Posterior vena cava (tissue), 2 donors: ENCODE measurements at places on chromosomes 2 and 18. TPM values are rescaled to one million over a fixed set of nuclear protein-coding genes. Genes with fewer than 3 reads are reported as not detected.

- DNase-seq = no peak
Observed at GRCh38 chr2:181464966-181465365, 7.8 kb downstream of the ITGA4 start.

DNA sequence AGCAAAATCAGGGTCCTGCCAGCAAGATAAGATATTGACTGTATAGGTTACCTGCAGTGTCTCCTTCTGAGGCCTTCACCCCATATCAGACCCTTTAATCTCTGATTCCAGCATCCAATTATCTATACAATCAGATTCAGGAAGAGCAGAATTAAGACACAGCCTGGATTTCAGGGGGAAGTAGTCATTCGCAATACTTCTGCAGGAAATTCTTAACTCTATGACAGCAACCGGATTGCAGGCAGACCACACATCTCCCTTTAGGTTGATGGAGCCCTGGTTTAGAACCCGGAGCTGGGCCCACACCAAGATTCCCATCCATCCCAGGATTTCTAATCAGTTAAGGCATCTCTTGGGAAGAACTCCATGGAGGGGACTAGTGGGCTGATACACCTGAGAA is 9.5 kb downstream of the ARL4C start:
- no peak for DNase-seq

The METAP1D gene
- total RNA-seq = 6.5 TPM

The HOXD4 gene
- 9.9 TPM for total RNA-seq

The TRIB2 gene
- 34.5 TPM for total RNA-seq

The CCDC121 gene
- total RNA-seq = 3.3 TPM

The REG1B gene
- 3.4 TPM for total RNA-seq

The INPP5D gene
- 19.9 TPM for total RNA-seq

The NEB gene
- 1.8 TPM for total RNA-seq

DNA sequence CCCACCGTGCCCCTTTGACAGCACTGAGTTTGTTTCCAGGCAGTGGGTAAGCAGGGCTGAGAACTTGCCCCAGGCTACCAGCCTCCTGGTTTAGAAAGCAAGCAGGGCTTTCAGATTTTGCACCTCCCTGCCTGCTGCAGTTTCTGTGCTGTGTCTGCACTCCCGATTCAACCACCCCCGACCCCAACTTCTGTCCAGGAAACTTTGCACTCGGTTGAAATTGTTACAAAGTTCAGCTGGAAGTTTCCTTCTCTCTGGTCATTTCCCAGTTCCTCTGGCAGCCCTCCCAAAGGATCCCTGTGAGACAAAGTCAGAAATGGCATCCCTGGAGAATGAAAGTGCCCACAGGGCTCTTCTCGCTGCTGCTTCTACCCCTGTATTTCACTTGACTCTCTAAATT is 12.4 kb upstream of the UPP2 start:
- no peak for DNase-seq

DNA sequence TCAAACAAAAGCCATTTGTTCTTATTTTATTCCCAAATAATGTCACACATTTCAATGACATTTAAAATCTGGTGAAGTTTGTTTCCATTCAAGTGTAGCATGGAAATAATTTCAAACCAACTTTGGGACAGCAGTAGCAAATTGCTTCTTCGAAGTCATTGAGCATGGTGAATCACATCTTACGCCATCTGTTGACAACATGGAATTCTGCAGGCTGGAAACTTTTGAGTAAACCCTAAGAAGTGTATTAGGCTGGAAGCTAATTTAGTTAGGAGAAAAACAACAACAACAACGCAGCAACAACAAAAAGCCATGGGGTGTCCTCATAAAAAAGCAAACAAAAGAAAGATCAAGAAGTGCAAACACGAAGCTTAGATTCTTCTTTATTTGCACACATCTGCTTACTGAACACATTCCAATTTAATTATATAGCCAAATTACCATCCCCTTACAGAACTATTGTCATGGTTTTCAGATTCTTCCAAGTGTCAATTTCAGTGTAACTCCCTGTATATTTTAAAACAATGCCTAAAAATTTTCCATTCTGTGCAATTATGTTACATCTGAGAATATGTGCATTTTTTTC is 659.0 kb upstream of the CDH7 start:
- DNase-seq = no peak

DNA sequence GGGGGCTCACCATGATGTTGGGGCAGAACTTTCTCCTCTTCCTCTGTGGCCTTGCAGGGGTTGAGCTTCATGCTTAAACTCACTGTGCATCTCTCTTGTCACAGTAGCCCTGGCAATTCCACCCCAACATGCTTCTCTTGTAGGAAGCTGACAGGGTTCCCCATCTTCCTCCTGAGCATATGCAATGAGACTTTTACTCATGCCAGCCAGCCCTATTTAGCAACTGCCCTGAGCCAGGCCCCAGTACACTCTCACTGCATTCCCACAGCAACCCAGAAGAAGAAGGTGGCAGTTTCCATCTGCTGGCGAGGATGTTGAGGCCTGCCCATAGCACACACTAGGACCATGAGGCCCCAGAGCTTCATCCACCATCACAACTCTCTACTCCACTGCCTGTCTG is 72.2 kb upstream of the TEX51 start:
- no peak for DNase-seq

GRCh38 chr2:61091485-61091884 is 25.8 kb downstream of the SANBR start:
- DNase-seq = no peak

DNA sequence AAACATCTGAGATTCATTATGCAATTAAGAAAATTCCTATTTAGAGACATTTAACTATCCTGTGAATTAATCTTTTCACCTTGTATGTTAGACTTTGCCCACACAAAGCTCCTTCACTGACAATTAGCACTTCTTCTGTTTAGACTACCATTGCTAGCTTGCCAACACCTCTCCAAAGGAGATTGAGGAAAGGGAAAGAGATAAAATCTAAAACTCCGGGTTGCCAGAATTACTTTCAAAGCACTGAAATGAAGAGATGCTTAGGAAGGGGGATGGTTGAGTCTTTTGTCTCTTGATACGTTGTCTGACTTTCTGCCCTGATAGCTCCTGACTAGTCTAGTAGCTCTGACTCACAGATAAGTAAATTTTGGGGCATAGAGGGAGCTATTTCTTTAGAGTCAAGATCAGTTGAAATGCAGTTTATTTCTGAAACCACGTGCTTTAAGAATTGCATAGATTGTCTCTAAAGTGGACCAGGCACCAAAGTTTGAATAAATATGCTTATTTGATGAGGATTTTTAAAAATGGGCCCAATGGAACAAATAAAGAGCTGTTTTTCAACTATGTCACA is 74.1 kb upstream of the DSEL start:
- no peak for DNase-seq

- DNase-seq = no peak
Observed at GRCh38 chr2:29060441-29060840, 13.9 kb downstream of the PCARE start.

- no peak for DNase-seq
Observed at GRCh38 chr18:32722279-32722678, 50.5 kb downstream of the KLHL14 start.

GRCh38 chr2:201931951-201932350 is 101.7 kb upstream of the FZD7 start:
- no peak for DNase-seq

The SMIM21 gene
- not detected for total RNA-seq

The CIB4 gene
- total RNA-seq = not detected

The ADD2 gene
- 3.0 TPM for total RNA-seq

- DNase-seq = no peak
Observed at GRCh38 chr2:231992888-231993287, 31.4 kb downstream of the DIS3L2 start.

DNA sequence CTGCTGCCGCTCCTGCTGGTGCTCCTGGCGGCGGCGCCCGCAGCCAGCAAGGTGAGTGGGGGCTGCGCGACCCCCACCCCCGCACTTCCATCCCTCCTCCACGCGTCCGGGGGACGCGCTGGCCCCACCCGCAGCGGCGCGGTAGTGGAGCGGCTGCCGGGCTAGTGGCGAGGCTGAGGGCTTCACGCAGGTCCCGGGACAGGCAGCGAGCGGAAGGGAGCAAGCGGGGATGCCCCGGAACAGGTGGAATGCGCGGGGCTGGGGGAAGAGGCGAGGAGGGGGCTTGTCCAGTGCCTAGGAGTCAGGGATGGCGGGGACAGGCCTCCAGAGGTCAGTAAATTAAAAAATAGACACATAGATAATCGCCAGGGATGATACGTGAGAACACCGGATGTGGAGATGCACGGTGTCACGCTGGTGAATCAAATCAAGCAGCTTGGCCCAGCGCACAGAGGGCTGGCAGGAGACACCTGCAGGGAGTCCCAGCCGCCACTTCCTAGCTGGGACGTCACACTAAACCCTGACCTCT is 403 bp downstream of the COL4A3 start:
- DNase-seq = no peak

DNA sequence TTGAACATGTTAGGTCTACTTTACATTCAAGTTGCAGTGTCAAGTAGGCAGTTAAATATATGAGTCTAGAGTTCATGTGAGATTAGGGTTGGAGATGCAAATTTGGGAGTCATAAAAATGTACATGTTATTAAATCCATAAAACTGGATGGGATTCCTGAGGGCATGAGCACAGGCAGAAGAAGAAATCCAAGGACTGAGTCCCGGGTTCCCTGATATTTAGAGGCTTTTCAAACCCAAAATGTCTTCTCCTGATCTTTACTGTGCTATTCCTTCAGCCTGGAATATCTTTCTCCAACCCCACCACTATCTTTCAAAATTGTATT is 23.3 kb upstream of the EXOC6B start:
- no peak for DNase-seq

The AKAIN1 gene
- not detected for total RNA-seq

GRCh38 chr2:19035238-19035637 is 323.2 kb downstream of the OSR1 start:
- DNase-seq = peak; percentile 83

The CYP27A1 gene
- 18.7 TPM for total RNA-seq

The STAT4 gene
- 2.2 TPM for total RNA-seq

The CYS1 gene
- total RNA-seq = 3.0 TPM

GRCh38 chr2:182142062-182142461 is 156.4 kb downstream of the PPP1R1C start:
- no peak for DNase-seq

DNA sequence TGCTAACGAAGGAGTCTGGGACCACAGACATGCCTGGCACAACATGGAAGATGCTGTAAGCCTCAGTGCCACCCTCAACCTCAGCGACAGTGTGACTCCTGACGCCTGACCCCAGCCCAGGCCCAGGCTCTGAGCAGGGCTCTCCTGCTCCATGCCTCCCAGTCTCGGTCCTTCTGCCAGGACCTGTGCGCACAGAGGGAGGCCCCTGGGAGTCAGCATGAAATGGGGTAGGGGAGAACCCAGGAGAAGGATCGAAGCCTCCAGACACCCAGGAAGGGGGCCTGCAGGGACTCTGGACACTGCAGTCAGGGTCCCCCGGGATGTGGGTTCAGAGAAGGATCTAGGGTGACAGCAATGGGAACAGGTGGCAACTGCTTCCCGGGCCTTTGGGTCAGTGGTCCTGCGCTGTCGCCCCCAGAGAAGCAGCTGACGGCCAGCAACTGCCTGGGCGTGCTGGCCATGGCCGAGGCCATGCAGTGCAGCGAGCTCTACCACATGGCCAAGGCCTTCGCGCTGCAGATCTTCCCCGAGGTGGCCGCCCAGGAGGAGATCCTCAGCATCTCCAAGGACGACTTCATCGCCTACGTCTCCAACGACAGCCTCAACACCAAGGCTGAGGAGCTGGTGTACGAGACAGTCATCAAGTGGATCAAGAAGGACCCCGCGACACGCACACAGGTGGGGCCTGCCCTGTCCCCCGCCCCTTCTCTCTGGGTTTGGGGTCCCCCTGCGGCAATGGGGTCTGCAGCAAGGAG is 233.9 kb downstream of the ATAD2B start:
- peak; percentile 75 for DNase-seq

The AQP12A gene
- total RNA-seq = not detected

- no peak for DNase-seq
Observed at GRCh38 chr2:19659024-19659792, 242.6 kb downstream of the TTC32 start.

GRCh38 chr2:234091432-234091879 is 41.0 kb downstream of the SPP2 start:
- no peak for DNase-seq

DNA sequence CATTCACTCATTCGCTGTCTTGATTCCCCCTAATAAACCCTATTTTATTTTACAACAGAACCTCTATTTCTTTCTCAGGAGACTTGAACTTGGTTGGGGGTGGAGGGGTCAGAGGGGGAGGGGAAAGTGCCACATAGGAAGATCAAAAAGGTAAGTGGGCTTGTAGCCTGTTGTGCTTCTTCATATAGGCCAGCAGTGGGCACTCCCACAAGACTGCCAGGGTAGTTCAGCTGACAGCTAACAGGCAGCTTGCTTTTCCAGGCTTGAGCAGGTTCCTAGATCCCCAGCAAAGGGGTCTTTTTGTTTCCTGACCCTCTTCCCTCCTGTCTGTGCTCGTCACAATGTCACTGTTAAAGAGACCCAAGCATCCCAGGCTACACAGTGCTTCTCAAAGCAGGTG is 829 bp upstream of the KIAA2012 start:
- DNase-seq = no peak

- no peak for DNase-seq
Observed at GRCh38 chr2:229408356-229408755, 137.3 kb upstream of the PID1 start.

The CSRNP3 gene
- total RNA-seq = 3.1 TPM

- no peak for DNase-seq
Observed at GRCh38 chr2:98709535-98709934, 21.4 kb downstream of the MGAT4A start.

DNA sequence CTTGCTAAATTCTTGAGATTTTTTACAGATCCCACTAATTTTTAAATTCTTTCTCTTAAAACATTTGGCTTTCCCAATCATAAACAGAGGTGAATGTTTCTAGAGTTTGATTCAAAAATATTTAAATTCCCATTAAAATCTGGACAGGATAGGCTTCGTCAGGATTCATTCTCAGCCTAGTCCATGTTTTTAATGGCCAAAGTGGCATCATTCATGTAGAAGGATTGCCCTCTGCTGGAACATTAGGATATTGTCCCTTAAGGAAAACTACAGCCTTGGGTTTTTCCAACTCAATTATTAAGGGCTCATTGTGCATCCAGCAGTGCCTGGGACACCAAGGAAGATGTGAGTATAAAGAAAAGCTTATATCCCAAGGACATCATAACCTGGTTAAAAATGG is 71.7 kb downstream of the TPGS2 start:
- no peak for DNase-seq

GRCh38 chr2:100529900-100530299 is 32.9 kb upstream of the PDCL3 start:
- DNase-seq = no peak

DNA sequence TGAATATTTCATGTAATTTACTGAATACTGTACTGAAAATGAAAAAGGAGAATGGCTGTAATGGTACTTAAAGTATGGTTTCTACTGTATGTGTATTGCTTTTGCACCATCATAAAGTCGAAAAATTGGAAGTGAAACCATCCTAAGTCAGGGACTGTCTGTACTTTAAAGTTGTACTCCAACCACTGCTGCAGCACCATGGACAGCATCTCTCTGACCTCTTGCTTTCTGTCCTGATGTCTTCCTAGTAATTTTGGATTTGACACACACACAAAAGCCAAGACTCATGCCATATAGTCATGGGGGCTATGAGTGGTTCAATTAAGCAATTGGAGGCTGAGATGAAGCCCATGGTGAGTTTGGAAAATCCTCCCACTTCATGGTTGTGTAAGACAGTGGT is 256.3 kb upstream of the PKDCC start:
- DNase-seq = no peak

- no peak for DNase-seq
Observed at GRCh38 chr2:181114021-181114420, 133.6 kb downstream of the UBE2E3 start.
